ENCODE measurements at places on chromosomes 12 and 14.

DNA sequence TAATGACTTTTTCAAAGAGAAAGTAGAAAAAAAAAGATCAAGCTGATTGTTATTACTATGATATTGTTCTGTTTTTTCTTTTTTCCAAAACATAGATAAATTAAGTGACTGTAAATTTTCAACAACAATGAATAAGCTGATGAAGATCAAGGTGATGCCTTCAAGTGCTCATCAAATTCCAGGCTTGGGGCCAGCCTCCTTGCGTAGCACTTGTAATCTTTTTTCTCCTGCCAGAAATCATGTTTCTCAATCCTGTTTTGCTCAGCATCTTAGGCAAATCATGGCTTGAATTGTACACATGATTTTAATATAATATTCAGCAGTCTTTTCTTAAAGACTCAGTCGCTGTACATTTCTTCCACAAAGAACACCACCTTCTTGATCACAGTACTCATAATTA, 333.2 kb downstream of the NPAS3 start:
- no peak for DNase-seq

GRCh38 chr12:7101047-7101693, 7.8 kb downstream of the C1RL start:
- no peak for DNase-seq

GRCh38 chr12:70648191-70648590, 11.0 kb upstream of the PTPRB start:
- DNase-seq, result no peak

- peak; percentile 11 for DNase-seq
Measured at GRCh38 chr14:90455100-90455571, 58.3 kb downstream of the CALM1 start.

DNA sequence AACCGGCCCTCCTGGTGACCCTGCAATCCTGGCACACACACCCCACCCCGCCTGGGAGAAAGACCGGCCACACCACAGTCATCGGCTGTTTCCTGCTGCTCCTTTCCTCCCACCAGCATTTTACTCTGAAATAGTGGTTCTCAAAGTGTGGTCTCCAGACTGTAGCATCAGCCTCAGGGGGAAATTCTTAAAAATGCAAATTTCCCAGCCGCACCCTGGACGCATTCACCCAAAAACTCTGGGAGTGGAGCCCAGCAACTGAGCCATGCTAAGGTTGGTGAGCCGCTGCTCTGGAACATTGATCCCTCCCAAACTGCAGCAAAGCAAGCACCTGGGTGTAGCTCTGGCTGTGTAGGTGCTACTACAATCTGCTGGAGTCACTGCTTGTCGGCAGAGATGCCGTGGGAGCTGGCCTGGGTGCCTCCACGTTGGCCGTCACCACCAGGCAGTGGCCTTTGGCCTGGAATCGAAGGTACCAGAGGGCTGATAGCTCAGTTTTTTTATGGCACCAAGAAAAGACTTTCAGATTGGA, 38.4 kb upstream of the BCL2L14 start:
- no peak for DNase-seq

- DNase-seq, result no peak
Measured at GRCh38 chr14:93299416-93299815, 33.4 kb downstream of the BTBD7 start.

GRCh38 chr14:32620303-32620702, 291.2 kb downstream of the AKAP6 start:
- DNase-seq, result no peak

GRCh38 chr14:22227084-22227483, 361.9 kb downstream of the DAD1 start:
- no peak for DNase-seq

DNA sequence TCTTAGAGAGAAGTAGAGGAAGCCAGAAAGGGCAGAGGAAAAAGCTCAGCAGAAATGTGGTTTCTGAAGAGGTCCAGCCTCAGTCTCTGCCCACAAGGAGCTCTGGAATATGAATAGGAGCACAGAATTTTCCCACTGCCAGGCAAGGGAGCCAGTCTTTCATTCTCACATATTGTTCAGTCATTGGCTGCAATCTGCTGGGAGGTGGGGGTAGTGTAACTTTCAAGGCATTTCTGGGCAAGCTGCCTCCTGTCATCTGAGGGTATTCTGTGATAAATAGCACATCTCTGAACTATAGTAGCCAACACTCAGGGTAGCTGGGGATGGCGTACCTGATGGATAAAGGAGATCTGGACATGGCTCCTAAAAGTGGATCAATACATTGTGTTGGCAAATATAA, 127.2 kb downstream of the LRRK2 start:
- no peak for DNase-seq

- DNase-seq, result peak; percentile 6
Measured at GRCh38 chr12:108967869-108968540, 52.9 kb downstream of the SVOP start.

GRCh38 chr12:102513739-102514138, 33.4 kb upstream of the IGF1 start:
- no peak for DNase-seq

- no peak for DNase-seq
Measured at GRCh38 chr14:49907186-49907585, 14.3 kb downstream of the ARF6 start.

- DNase-seq, result no peak
Measured at GRCh38 chr14:22491683-22492621, 97.1 kb downstream of the DAD1 start.

GRCh38 chr14:30264161-30264560, 294.8 kb upstream of the G2E3 start:
- no peak for DNase-seq

DNA sequence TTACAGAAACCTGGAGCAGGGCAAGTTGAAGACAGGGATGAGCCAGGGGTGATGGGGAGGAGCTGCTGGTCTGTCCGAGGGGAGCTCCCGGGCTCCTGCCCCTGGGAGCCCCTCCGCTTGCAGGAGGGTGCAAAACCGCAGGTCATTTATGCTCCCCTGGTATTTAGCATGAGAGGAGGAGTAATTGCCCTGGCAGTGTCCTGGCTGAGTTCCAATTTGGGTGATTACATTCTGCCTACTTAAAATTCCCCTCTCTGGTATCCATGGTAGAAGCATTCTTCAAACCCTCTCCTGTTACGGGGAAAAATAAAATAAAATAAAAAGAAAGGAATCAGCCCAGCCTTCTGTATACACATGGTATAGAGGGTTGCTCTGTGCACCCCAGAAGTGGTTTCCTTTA, 61.7 kb upstream of the VRK1 start:
- DNase-seq, result no peak

- DNase-seq, result no peak
Measured at GRCh38 chr14:77746064-77746702, 14.8 kb downstream of the SNW1 start.

- DNase-seq, result no peak
Measured at GRCh38 chr14:89952576-89952975, 2.0 kb downstream of the EFCAB11 start.

DNA sequence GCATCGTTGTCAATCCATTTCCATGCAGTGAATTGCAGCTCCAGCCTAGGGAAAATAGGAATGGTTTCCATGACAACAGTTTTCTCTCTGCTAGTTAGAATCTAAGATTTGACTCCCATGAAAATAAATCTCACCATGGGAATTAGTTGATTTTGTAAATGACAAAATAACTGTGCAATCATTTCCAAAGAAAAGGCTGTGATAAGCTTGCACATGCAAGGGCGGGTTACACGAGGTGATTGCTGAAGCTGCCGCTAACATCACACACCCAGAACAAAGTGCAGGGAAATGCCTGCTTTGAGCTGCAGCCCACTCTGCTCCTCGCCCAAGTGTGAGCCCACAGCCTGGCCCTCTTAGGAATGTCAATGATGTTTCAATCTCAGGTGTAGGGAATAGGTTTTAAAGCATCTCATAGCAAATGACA, 53.8 kb downstream of the TRIM9 start:
- no peak for DNase-seq

GRCh38 chr12:50104417-50105366, 884 bp downstream of the GPD1 start:
- no peak for DNase-seq

DNA sequence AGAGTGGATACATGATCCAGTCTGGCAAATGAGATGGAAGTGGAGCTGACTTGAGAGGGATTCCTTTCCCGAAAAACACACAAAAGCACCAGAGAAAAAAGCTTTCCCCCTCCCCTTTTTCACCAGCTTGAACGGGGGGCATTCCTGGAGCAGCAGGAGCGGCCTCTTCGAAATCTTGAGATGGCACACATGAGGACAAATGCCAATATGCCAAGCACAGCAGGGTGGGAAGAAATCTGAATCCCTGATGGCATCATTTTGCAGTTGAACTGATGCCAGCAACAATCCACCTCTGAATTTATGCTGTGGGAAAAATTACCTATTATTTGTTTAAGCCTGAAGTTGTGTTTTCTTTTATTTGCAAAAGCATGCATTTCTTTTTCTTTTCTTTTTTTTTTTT, 29.7 kb upstream of the BICD1 start:
- DNase-seq, result no peak

- DNase-seq, result no peak
Measured at GRCh38 chr12:28217805-28218204, 27.5 kb downstream of the CCDC91 start.

- DNase-seq, result no peak
Measured at GRCh38 chr12:115623764-115624334, 653.6 kb downstream of the MED13L start.

- DNase-seq, result peak; percentile 39
Measured at GRCh38 chr14:24080888-24081738, 9.8 kb downstream of the CPNE6 start.

DNA sequence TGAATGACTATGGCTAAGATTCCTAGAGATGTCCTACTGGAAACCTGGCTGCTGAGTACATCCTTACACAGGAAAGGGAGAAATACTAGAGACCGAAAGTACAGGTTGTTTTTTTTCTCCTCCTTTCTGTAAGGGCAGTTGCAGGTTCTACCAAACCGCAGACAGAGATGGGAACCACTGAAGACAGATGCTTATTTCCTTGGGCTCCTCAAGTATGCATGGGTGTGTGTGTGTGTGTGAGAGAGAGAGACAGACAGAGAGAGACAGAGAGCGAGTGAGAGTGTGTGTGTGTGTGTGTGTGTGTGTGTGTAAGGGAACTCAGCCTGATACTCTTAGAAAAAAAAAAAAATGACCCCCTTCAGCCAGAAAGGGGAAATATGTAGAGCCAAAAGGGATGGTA, 42.5 kb downstream of the MAP4K5 start:
- DNase-seq, result no peak

- DNase-seq, result no peak
Measured at GRCh38 chr12:574475-575128, 88.6 kb downstream of the NINJ2 start.

GRCh38 chr12:12877781-12878455, 13.4 kb upstream of the GPRC5A start:
- DNase-seq, result no peak

DNA sequence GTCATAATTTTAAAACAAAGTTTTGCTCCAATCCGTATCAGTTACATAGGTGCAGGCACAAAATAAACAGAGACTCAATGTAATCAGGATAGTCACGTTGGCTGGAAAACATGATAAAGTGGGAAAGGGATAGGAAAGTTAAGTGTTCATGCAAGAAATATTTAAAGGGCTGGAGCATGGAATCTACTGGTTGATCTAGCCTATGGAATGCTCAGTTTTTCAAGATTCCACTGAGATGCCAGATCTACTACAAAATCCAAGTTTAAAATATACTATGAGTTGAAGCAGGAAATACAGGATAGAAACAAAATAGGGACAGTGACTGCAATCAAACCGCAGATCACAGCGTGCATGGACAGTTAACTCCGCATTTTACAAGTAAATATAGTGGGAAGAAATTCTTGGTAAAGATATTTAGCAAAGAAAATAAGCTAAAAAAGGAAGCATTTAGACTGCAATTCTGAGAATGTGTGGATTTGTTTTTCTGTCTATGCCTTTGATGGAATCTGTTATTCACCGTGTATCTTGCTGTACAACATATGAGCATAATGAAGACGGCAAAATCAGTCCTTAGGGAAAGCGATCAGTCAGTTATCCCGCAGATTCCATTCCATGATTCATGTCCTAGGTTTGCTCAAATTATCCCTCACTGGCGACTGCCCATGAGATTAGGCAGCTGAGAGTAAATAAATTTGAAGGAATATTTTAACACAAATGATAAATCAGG, 1044.3 kb downstream of the FLRT2 start:
- no peak for DNase-seq

GRCh38 chr14:53355581-53356112, 202.5 kb upstream of the DDHD1 start:
- DNase-seq, result no peak

DNA sequence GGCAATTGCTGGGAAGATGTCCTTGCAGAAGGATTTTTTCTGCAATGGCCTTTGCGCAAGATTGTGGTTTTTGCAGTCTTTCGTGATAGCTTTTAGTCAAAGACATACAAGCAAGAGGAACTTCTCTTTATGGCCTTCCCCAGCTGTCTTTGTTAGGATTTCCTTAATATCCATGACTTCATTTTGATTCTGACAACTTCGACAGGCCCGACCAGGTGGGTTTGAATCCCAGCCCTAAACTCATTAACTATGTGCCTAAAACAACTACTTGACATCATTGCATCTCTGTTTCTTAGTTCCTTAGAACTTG, 13.3 kb upstream of the VRK1 start:
- peak; percentile 2 for DNase-seq

DNA sequence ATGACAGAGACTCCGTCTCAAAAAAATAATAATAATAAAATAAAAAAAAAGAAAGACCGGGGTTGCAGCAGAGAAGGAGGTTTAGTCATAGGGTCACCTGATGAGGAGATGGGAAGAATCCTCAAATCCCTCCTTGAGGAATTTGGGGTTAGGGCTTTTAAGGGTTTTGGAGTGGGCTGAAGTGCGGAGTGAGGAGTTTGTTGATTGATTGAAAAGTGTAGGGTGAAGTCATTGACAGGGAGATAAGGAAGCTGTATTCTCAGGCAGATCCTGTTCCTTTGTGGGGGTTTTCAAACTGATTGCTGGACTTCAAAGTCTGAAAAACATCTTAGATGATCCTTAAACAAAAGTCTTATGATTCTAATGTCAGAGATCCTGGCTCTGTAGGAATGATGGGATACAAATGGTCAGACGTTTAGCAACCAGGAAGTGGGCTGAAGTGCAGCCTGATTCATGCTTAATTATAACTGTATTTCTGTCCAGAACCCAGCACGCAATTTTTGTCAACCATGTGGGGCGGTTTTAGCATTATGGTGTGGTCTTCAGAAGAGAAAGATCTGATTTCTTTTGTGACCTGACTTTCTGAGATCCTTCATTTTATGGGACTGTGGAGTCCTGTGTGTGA, 16.0 kb downstream of the FNTB start:
- DNase-seq, result no peak

GRCh38 chr14:90632451-90632850, 183.8 kb downstream of the TTC7B start:
- no peak for DNase-seq

DNA sequence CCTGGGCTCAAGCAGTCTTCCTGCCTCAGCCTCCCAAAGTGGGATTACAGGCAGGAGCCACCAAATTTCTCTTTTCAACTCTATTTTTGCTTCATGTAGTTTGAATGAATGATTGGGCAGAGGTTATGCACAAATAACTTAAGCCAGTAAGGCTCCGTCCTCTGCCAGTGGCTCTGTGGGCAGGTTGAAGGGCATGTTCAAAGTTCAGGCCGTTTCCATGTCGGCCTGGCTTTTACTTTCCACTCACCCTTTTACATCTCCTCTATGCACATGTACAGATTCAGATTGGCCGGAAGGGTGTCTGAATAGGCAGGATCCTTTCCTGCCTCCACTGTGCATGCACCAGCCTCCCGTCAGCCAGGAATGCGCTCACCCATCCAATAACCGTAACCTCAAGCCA, 132.3 kb downstream of the EML1 start:
- DNase-seq, result no peak

Measured in midbrain (tissue), 1 donor.